ENCODE measurements at places on chromosomes 5 and 9.

- DNase-seq, result peak; percentile 9
Observed at GRCh38 chr9:135971892-135972291, 10.7 kb upstream of the UBAC1 start.

- no peak for DNase-seq
Observed at GRCh38 chr5:96226941-96227552, 206.0 kb downstream of the PCSK1 start.

DNA sequence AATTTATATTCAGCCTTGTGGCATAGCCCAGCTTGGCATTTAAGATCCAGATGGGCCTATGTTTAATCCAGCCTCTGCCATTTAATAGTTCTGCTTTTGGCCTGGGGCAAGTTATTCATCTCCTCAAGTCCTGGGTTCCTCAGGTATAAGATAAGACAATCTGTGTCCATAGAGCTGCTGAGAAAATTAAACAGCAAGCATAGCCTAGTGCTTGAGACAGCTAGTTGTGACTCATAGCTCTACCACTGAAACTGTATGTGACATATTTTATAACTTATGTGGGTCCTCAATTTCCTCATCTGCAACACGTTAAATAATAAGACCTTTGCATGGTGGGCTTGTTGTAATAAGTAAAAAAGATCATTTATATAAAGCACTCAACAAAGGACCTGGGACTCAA, 53.3 kb upstream of the ATP10B start:
- no peak for DNase-seq

DNA sequence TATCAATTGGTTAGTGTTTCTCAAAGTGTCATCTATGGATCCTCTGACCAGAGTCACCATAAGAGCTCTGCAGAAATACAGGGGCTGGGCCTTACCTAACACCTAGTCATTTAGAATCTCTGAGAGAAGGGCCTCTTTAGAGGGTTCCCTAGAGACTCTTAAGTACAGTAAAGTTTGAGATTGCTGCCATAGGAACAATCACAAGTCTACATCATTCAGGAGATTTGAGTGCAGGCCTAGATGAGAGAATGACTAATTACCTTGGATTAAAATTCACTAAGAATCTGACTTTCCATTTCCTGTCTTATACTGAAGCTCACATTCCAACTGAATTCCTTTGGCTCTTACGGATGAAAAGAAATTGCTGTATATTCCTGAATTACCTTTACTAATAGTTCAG, 182.1 kb upstream of the PTGER4 start:
- DNase-seq, result no peak

DNA sequence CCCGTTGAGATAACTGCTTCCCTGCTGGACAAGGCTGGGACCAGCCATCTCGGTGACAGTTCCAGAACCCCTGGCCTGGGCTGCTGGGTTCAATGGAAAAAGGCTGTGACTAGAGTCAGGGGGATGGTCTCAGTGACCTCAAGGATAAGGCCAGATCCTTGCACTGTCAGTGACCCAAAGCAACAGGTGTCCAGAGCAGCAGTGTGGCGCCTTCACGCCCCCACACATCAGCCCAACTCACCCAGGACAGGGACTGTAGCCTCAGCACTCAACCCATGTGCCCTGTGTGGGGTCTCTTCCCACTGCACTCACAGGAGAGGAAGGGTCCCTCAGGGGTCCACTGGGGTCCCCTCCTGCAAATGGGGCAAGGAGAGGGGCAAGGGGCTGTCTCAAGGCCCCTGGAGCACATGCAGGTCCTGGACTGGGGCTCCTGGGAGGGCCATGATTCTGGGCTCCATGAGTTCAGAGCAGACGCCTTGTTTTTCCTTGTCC, 698 bp upstream of the LCN2 start:
- DNase-seq, result no peak

DNA sequence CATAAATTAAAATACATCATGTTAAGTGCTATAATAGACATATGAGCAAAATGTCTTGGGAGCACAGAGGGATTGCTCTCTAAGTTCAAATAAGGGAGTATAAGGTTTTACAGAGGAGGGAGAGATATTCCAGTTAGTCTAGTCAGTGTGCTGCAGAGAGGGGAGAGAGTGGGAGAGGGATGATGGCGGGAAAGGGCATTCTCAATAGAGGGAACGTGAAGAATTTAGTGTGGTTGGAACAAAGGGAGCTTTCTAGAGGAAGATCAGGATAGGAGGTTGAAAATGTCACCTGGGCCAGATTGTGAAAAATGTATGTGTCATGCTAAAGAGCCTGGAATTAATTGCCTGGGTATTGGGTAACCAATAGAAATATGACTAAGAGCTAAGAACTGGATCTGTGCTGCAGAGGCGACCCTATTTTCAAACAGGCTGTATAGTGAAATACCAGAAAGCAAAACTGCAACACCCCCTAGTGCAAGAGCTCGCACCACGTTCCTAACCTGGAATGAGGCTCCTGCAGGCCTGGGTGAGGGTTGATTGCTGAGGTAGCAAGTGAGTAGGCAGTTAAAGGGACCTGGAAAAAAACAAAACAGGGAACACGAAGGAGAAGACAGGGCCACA, 791.8 kb upstream of the C9orf72 start:
- DNase-seq, result no peak

- no peak for DNase-seq
Observed at GRCh38 chr9:12958279-12958678, 183.5 kb downstream of the LURAP1L start.

GRCh38 chr5:142402752-142403318, 78.0 kb upstream of the SPRY4 start:
- no peak for DNase-seq

DNA sequence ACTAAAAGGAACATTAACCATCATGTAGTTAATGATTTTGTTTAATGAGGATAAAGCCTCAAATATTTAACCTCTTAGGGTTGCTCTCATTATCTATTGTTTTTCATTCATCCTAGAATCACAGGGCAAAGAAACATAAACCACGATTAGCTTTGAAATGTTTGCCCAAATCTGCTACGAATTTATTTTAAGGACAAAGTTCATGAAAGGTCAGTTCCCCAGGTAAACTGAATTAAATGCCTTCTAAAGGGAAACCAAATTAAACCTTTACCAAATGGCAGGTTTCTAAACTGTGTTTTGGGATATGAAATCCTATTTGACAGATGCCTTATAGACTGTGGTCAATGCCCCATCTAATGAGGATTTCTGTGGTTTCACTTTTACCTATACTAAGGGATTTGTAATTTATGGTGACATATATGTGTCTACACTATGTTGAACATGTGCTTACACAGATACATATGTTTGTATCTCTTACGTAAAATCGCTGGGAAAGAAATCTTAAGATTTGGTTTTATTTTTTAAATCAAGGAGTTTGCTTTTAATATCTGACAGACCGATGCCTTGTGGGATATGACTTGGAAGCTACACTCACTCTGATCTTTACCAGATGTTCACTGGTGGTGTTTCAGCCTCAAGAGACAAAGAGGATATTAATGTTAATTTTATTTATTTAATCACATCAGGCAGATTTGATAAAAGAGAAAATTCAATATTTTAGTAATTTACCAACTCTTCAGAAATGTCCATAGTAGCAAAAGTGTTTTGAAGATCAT, 188.4 kb downstream of the GLIS3 start:
- DNase-seq, result no peak

Measured in activated naive CD4-positive, alpha-beta T cell (primary cell).